Fibroblast of upper back skin (primary cell): ENCODE measurements at places on chromosomes 4 and X.

- no peak for DNase-seq
Measured at GRCh38 chrX:56385336-56385735, 153.2 kb downstream of the KLF8 start.

DNA sequence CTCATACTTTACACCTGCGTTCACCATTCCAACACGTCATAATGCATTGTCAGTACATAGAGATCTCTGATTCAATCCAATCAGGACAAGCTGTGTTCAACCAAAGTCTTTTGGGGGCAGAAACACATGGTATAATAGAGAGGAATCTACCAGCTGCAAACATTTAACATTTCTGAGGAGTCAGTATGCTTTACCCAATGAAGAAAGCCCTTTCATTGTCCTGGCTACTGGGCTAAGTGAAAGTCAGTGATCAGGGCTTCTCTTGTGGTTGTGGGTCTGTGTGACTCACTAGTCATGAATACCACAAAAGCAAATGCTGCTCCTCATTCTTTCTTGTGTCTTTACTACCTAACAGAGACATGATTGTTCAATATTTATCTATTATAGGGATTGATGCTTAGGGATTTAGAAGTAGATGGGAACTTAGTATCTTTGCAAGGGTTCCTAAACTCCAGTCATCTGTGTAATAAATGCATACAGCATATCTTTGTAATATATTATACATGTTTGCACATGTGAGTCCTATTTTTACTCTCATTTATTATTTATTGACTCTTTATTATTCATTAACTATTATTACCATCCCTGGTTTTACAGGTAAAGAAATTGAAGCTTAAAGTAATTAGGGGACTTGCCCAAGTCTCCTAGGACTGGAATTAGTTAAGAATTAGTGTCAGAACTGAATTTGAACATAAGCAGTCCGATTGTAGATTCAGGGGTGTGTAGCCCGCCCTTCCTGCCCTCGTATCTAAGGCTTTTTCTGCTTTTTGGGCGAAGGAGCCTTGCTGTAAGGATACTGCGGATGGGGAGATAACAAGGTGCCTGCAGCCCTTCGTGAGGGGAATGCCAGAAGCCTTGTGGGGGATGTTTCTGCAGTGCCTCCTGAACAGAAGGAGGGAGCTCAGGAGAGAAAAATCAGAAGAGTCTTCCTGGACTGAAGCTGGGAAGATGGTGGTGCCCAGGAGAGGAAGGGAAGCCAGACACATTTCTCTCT, 353.1 kb upstream of the BOD1L1 start:
- peak; percentile 98 for DNase-seq

DNA sequence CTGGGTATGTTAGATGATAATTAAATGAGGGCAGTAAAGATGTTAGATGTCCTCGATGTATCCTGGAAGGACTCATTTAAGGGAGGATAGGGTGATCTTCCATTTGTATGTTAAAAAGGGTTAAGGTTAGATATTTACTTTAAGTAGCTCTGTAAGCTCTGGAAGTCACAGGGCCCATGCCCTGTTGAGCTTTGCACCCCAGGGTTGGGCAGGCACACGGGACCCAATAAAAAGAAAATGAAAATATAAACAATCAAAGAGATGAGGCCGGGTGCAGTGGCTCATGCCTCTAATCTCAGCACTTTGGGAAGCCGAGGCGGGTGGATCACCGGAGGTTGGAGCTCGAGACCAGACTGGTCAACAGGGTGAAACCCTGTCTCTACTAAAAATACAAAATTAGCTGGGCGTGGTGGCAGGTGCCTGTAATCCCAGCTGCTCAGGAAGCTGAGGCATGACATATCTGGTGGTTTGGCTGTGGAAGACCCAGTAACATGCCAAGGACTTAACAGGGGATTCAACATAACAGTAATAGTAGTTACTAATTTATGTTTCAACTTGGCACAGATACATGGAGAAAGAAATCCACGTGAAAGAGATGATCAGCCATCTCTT, 16.9 kb upstream of the PHEX start:
- no peak for DNase-seq

DNA sequence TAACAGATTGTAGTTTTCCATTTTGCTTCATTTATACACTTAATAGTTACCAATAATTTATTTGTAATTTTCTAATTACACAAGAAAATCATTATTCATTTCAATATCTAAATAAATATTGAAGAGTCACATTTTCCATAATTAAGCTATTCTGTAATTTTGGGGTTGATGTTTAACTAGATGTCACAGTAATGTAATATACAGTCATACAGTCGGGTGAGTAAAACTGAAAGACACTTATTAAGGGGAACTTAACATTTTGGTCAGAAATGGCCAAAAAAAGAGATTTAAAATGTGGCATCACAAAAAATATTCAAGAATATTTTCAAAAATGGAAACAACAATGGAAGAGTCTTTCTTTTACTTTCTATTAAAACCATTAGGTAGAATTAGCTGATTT, 1080.3 kb downstream of the ARAP2 start:
- DNase-seq, result no peak

GRCh38 chr4:1026115-1026514, 14.7 kb downstream of the FGFRL1 start:
- DNase-seq, result no peak

DNA sequence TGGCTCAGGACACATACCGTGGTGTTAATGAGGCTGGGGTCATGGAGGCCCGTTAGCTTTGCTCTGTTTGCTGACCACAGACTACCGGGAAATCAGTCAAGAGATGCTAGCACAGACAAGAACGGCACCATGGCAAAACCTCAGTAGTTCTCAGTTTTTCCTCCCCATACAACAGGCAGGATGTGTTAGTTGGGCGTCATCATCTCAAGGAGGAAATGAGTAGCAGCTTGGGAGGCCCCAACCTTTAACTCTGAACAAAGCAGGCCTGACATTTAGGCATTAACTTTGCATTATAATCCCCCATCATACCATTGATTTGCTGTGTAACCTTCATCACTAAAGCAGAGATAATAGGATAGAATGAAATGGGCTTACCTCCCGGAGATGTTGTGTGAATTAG, 714.2 kb downstream of the RPA4 start:
- DNase-seq, result no peak

- no peak for DNase-seq
Measured at GRCh38 chr4:37389366-37389765, 144.8 kb downstream of the NWD2 start.
